Epithelial cell of proximal tubule (primary cell): ENCODE measurements at places on chromosomes 2 and 18. TPM values are rescaled to one million over a fixed set of nuclear protein-coding genes. Genes with fewer than 3 reads are reported as not detected.
A peak's percentile ranks its signal among the peaks of the same experiment; 100 is the strongest.

Gene CYP20A1
- 11.1 and 13.2 TPM in 2 replicates for total RNA-seq

Gene UGT1A10
- total RNA-seq = not detected in 2 replicates

Gene KIF5C
- total RNA-seq = 4.7 and 6.9 TPM in 2 replicates

Gene CPLX4
- total RNA-seq = not detected in 2 replicates

Gene MRPS9
- 34.7 and 40.4 TPM in 2 replicates for total RNA-seq

- no peak for DNase-seq
These were observed 290.2 kb upstream of the LRATD1 start for GRCh38 chr2:14342313-14342712.

- no peak for DNase-seq
These were observed 66.0 kb downstream of the TCF4 start for GRCh38 chr18:55522011-55522410.

GRCh38 chr2:227630322-227630721, 13.0 kb downstream of the SCYGR4 start:
- no peak for DNase-seq

DNA sequence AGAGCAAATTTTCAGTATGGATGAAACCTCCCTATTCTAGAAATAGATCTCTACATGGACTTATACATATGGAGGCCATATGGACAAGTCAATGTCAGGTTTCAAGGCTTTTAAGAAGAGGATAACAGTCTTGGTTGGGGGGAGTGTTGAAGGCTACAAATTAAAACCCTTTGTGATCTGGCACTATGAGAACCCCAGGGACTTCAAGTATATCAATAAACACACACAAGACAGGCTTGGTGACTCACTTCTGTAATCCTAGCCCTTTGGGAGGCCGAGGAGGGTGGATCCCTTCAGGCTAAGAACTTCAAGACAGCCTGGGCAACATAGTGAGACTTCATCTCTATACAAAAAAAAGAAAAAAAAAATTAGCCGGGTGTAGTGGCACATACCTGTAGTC, 127.2 kb upstream of the SP5 start:
- no peak for DNase-seq

DNA sequence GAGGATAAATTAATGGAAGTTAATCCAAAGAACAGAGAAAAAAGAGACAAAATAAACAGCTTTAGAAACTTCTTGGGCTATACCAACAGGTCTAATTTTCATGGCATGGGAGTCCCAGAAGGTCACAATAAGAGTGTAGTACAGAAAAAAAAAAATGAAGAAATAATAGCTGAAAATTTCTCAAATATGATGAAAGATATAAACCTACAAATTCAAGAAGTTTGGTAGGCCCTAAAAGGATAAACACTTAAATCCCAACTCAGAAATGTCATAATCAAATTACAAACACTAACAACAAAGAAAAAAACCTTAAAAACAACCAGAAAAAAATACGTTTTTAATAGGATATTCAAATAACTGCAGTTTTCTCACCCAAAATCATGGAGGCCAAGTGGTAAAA, 229.3 kb upstream of the ZEB2 start:
- DNase-seq = no peak

DNA sequence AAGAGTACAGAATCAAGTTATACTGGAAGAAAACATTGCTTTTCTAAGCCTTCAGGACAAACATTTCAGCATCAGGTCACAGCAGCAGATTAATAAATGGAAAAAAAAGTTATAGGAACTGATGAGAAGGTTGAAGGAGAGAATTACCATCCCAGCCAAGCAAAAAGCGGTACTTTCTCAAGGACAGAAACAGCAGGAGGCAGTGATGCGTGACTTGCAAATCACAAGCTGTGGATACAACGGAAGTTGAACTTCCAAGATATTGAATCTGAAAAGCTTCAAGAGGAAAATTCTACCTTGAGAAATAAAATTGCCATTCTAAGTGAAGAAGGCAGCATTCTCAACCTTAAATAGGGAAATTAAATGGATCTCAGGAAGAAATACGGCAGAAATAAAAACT, 18.5 kb upstream of the SERPINB12 start:
- DNase-seq = no peak

DNA sequence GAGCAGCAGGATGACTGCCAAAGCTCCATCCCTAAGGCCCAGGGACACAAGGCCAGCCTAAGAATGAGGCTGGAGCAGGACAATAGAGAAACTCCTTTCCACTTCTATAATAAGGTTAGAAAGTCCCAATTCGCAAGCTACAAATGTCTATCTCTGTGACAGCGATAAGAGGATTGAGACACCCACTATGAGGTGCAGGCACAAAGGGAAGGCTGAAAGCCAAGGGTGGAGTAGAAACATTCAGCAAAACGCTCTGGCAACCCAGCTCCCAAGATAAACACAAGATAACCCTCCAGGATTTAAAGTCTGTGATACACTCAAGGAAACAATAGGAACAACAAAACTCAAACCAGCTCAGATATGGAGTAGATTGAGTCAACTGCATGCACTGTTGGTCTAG, 418.0 kb upstream of the UBE2E3 start:
- no peak for DNase-seq

- DNase-seq = peak; percentile 83
These were observed 14.7 kb downstream of the NIFK start for GRCh38 chr2:121721926-121722325.

DNA sequence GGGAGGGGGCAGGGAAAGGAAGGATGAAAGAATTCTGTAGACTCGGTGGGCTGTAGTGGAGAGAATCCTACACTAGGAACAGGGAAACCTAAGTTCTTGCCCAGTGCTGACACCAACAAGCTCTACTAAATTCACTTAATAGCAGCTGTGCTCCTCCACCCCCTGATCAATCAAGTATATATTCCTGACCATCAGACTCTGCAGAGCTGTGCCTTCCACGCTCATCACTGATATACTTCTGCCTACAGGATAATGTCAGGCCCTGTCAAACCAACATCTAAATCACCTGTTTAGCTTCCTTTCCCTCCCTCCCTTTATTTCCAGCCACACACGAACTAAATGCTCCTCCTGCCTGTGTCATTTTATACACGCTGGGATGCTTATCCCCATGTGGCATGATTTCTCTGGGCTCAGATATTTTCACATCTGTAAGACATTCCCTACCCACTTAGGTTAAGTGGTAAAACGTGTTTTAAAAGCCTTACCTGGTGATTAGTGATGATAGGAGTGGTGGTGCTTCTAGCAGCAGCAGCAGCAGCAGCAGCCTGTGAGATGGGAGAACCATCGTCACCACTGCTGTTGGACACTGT, 301.9 kb downstream of the LRRTM1 start:
- DNase-seq = no peak

DNA sequence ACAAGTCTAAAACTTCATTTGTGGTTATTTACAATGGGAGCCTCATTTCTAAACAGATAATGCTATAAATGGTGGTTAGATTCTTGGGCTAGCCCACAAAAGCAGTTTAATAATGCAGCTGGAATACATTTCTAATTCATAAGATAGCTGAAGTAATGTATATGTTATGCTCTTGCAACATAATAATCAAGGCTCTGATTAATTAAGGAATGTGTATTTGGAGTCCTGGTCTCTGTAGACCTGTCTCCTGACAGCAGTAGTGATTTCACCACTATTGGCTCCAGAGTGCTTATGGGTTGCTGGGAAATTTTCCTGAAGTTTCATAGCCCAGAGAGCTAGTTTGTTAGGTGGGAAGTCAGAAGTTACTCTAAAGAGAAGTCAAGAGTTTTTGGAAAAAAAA, 21.3 kb upstream of the CDC42EP3 start:
- DNase-seq = no peak

DNA sequence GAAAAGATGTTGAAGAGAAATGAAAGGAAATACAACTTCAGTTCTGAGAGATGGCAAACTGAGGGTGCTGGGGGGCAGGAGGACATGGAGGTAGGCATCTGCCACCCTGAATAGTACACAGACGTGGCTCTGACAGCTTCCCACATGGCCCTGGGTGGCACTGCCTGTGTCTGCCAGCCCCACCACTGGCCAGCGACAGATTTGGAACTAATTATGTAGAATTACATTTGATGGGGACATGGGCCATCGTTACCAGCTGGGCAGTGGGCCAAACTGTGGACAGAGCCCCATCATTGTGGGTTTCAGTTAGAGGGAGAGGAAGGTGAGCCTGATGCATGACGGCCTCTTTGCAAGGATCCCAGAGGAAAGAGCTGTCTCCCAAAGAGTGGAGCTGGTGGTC, 216.0 kb upstream of the HAAO start:
- no peak for DNase-seq

GRCh38 chr18:34050661-34051060, 174.1 kb downstream of the NOL4 start:
- no peak for DNase-seq

GRCh38 chr18:36073676-36074075, 6.3 kb upstream of the RPRD1A start:
- DNase-seq = no peak

DNA sequence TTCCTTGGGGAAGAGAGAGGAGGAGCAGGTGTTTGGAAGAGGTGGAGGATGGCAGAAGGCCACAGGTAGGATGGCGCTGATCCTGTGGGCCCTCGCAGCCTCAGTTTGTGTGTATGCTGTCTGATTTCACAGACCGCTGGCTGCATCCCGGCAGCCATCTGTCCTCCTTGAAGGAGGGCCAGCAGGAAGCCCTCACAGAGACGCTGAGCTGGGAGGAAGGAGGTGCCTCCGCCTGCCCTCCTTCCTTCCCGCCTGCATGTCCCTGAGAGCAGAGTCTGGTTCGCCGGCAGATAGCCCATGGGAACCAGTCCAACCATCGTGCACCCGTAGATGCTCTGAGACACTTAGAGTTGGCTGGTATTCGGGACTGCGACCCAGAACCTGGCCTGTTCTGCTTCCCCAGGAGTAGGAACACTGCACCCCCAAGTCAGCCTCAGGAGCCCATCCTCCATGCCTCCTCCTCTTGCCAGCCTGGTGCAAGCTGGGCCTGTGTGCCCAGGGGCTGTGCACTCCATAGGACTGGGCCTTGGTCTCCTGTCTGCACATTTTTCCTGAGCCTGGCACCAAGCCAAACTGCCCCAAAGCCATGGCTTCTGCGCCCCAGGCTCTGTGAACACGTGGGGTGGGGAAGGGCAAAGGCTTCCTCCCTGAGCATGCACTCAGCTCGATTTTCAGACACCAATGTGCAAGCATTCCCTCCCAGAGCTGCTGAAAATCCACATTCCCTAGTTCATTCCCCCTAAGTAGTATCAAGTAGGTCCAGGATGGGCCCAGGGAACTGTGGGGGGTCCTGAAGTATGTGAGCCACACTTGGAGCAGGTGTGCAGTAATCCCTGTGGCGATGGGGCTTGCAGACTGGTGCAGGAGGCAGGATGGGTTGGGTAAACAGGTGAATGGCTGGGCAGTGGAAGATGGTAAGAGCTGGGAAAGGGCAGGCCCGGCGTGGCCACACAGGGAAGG, 115.6 kb downstream of the SEPTIN10 start:
- DNase-seq = no peak

- DNase-seq = no peak
These were observed 708 bp downstream of the AGXT start for GRCh38 chr2:240869109-240869955.

DNA sequence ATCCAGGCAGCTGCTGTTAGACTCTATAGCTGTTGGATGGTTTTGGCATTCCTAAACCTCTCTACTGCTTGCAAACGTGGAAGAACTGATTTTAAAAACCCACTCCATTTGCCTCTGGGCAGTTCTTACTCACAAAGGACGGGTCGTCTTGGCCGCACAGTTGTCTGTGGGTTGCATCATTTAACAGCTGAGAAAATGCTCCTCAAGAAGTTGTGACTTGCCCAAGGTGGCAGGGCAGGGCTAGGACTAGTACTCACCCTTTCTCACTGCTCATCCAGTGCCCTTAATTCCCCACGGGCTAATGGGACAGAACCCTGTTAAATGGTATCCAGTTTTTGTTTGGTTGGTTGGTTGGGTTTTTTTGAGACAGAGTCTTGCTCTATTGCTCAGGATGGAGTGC, 997 bp upstream of the DRC1 start:
- no peak for DNase-seq

GRCh38 chr18:52764316-52764715, 424.3 kb downstream of the DCC start:
- no peak for DNase-seq

DNA sequence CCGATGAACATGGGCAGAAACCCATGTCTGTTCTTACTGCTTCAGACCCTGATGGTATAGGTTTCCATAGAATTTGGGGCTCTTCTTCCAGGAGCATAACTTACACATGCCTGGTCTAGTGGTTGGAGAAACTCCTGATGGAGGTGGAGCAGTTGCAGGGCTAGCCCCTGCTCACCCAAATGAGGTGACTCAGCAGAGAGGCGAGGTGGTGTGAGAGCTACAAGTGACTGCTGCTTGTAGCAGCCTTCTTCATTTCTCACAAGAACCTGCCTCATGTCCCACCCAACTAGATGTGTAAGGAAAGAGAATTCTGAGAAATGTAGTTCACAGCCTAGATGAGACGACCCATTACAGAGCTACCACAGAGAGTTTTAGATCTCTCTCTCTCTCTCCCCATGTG, 105.3 kb downstream of the ZNF407 start:
- DNase-seq = no peak

- no peak for DNase-seq
These were observed 749.2 kb upstream of the FSHR start for GRCh38 chr2:49903471-49903870.

- no peak for DNase-seq
These were observed 34.6 kb upstream of the IL1B start for GRCh38 chr2:112870841-112871835.

- DNase-seq = no peak
These were observed 97.1 kb downstream of the AQP4 start for GRCh38 chr18:26768385-26768784.

DNA sequence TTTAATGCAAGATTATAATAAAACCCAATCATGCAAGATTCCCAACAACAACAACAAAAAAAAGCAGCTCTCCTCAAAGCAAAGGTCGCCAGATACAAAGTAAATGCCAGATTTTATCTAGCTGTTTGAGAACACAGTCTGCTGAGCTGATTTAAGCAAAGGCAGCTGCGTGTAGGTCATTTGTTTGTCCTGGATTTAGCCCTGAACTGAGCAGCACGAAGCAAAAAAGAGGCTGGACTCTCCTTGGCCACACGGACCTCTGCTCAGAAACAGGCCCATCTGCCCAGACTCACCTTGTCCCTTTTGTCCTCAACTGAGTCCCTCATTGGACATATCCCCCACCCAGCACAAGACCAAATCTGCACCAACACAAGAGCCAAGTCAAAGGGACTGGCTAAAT, 91.5 kb downstream of the PID1 start:
- no peak for DNase-seq

GRCh38 chr2:77566131-77566530, 44.0 kb upstream of the LRRTM4 start:
- no peak for DNase-seq

- no peak for DNase-seq
These were observed 112.9 kb upstream of the CNTNAP5 start for GRCh38 chr2:123912171-123912570.

- DNase-seq = no peak
These were observed 7.6 kb downstream of the ESPNL start for GRCh38 chr2:238107525-238108422.

GRCh38 chr18:23825978-23826405, 136.7 kb downstream of the LAMA3 start:
- peak; percentile 98 for DNase-seq

- DNase-seq = no peak
These were observed 56.8 kb downstream of the ASXL2 start for GRCh38 chr2:25821225-25822056.

GRCh38 chr2:134576478-134576877, 142.3 kb downstream of the TMEM163 start:
- DNase-seq = no peak
